ENCODE measurements at places on chromosomes 5 and 9.

- DNase-seq: no peak
Observed at GRCh38 chr5:176673651-176674583, 26.6 kb downstream of the TSPAN17 start.

DNA sequence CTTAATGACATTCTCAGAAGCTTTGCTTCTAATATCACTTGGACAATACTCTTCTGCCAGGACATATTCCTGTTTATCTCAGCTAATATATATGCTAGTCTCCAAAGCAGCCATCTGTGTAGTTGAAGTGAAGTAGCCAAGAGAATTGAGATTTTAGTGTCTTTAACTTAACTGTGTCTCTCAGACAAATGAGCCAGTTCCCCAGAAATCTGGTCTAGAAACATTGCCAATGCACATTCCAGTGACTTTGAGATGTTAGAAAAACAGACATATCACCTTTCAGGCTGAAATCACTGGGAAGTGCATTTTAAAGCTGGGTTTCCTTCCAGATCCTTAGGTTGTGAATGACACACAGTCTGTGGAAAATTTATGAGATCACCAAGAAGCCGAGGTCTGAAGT, 114.6 kb downstream of the MTX3 start:
- no peak for DNase-seq

GRCh38 chr5:151047814-151048425, 27.5 kb downstream of the GPX3 start:
- DNase-seq: no peak

- no peak for DNase-seq
Observed at GRCh38 chr9:111980398-111980797, 83.8 kb downstream of the UGCG start.

GRCh38 chr5:7391215-7391614, 4.7 kb upstream of the ADCY2 start:
- no peak for DNase-seq

GRCh38 chr9:90964101-90965020, 162.7 kb downstream of the SYK start:
- peak; percentile 13 for DNase-seq

DNA sequence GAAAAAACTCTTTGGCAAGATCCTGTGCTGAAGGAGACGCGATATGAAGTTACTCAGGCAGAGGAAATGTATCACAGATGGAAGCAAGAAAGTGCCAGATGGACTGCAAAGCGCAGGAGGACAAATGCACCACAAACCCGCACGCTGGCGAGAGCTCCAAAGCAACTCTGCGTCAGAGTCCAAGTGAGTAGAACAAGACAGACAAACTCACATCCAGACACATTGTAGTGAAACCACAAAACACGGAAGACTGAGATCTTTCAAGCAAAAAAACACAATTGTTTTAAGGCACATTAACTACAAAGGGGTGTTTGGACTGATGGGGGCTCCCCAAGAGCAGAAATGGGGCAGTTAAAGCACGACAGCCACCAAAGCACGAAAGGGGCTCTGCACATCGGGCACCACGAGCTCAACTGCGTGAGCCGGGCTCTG, 39.2 kb upstream of the NKD2 start:
- DNase-seq: no peak

GRCh38 chr5:135308245-135308644, 90.8 kb downstream of the MACROH2A1 start:
- DNase-seq: no peak

DNA sequence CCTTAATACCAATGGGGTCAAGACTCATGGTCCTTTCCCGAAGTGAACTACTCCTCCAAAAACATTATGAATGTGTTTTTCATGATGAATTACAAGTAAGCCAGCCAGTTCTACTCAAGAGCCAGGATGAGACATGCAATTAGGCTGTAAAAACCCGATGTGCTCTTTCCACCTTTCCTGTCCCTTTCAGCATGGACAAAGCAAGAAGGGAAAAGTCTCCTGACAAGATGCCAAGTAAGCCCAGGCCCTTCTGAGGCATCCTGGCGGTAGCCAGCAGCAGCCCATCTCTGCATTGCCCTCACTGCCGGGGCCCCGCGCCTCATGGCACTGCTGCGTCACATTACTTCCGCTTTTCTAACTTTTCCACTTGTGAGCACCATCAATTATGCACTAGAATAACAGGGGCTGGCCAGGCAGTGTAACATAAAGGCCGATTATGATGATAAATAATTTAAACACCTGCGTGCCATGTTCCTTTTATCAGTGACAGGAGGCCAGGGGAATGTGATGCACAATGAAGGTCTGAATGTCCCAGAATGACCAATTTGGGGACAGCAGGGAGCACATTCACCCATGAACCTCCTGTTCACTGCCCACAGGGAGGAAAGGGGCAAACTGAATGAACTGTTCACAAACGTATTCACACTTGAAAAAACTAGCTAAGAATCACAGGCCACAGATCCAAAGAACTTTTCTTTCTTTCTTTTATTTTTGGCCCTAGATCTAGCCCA, 37.4 kb downstream of the EFNA5 start:
- no peak for DNase-seq

GRCh38 chr5:52808316-52808901, 20.7 kb downstream of the ITGA1 start:
- no peak for DNase-seq

DNA sequence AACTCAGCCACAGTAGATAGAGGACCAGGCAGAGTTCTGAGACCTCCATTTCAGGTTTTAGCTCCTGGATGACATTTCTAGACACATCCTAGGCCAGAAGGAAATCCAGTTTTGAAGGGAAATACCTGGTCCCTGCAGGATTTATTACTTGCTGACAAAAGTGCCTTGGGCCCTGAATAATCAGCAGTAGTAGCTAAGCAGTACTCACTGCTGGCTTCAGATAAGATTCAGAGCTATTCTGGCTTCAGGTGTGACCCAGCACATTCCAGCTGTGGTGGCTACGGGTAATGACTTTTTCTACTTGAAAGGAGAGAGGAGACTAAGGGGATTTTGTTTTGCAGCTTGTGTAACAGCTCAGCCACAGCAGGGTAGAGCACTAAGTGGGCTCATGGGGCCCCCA, 34.0 kb downstream of the NDUFAF2 start:
- no peak for DNase-seq

- no peak for DNase-seq
Observed at GRCh38 chr5:1564182-1564748, 40.5 kb upstream of the LPCAT1 start.

DNA sequence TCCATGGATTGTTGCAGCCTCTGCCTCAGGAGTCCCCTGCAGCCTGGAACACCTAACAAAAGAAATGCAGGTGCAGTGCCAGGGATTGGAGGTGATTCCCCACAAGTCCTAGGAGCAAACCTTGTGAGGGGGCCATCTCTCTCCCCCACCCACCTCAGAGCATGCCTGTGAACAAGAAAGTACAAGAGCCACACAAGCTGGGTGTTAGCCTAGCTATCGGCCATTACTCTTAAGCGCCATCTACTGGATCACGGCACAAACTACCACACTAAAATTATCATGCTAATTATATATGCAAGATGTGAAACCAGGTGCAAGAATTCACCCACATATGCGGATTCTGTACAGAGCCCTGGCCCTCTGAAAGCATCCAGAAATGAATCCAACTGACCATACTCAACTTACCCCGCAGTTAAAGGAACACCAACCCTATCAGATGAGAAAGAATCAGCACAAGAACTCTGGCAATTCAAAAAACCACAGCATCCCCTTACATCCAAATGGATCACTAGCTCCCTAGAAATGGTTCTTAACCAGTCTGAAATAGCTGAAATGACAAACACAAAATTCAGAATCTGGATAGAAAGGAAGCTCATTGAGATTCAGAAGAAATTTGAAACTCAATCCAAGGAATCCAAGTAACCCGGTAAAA, 16.5 kb upstream of the PRSS3 start:
- peak; percentile 37 for DNase-seq

- no peak for DNase-seq
Observed at GRCh38 chr9:2220036-2220435, 204.9 kb downstream of the SMARCA2 start.

GRCh38 chr5:158200619-158201018, 341.7 kb upstream of the CLINT1 start:
- DNase-seq: no peak

GRCh38 chr5:60173667-60174066, 280.1 kb upstream of the PDE4D start:
- DNase-seq: no peak
